ENCODE measurements at places on chromosomes 3 and 15.

- DNase-seq = no peak
These were observed 72.0 kb downstream of the FSIP1 start for GRCh38 chr15:39710681-39711080.

- DNase-seq = no peak
These were observed 68.9 kb upstream of the MNS1 start for GRCh38 chr15:56533731-56534403.

DNA sequence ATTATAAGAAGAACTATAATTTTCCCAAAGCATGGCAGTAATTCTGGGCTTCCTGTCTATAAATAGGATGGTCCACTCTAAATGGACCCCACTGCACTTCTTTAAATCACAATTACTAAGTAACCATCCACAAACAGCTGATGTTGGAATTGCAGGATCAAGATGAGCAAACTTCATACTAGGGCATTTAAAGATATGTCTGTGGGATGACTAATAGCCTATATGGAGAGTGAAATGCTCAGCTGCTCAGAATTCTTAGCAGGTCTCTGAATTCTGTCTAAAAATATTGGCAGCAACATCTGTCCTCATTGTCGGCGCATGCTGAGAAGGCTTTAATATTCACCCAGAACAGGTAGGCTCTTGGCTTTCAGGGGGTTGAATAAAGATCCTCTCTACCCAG is 140.4 kb downstream of the SATB1 start:
- no peak for DNase-seq

DNA sequence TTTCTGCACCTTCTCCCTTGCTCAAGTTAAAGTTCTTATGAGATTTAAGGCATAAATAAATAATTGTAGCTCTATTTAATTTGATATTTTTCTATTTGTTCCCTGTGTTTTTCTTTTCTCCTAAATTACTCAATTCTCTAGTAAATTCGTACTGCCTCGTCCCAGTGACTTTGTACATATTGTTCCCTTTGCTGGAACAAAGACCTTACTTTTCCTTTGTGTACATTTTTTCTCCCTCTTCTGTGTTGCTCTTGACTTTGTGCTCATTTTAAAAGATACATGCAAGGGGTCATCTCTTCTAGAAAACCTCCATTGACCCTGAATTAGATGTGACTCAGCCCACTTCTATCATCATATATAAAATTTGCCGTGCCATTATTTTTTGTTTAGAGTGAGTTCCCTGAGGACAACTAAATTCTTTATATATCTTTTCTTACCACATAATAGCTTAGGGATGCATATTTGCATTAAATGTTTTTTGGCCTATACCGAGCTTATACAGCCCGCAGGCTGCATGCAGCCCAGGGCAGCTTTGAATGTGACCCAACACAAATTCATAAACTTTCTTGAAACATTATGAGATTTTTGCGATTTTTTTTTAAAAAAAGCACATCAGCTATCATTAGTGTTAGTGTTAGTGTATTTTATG is 29.6 kb downstream of the PPP4R2 start:
- no peak for DNase-seq

DNA sequence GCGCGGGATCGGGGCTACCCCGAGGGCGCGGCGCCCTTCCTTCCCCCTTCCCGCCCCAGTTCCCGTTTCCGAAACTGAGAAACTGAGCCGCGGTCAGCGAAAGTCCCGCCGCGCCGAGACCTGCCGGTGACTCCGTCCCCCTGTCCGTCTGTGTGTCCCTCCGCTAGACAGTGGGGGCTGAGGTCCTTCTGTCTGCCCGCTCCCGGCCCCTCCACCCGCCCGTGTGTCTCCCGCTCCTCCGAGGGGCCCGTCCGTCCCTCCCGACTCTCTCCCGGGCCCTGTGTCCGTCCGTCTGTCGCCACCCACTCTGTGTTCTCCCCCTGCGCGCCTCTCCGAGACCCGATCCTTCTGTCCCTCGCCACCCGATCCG is 426 bp downstream of the PRKCD start:
- no peak for DNase-seq

DNA sequence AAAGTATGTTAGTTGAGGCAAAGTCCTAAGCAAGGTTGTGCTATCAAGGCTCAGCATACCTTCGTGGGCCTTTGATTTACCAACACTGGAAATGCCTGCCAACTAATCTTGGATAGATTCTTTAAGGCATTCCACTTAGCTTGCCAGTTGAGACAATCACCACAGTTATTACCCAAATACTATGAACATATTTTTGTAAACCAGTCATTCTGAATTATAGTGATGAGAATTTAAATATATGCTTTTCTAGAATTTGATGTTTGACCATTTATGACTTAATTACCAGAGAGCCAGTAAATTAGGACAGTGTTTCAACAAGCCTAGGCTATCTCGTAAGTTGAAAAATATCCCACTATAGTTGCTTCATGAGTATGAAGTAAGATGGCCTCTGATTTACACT is 15.5 kb downstream of the TRIM59 start:
- peak; percentile 79 for DNase-seq

- DNase-seq = peak; percentile 77
These were observed 89.7 kb upstream of the GK5 start for GRCh38 chr3:142315083-142315482.

DNA sequence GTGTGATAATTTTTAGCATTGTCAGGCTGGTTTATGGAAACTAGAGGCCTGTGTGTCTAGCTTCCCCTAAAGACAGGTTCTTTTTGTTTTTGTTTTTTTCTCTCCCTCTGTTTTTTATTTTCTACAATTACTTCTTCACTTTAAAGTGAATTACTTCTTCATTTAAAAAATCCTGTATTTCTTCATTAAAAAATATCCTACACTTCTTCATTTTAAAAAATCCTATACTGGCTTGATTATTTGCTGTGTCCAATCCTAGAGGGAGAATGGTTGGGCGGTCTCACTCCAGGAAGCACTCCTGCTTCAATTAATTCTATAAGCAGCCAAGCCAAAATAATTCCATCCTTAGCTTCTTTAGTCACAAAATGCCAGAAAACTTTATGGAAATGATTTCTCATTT is 11.8 kb downstream of the ATG7 start:
- no peak for DNase-seq

- DNase-seq = no peak
These were observed 36.0 kb downstream of the BTLA start for GRCh38 chr3:112463250-112463649.

DNA sequence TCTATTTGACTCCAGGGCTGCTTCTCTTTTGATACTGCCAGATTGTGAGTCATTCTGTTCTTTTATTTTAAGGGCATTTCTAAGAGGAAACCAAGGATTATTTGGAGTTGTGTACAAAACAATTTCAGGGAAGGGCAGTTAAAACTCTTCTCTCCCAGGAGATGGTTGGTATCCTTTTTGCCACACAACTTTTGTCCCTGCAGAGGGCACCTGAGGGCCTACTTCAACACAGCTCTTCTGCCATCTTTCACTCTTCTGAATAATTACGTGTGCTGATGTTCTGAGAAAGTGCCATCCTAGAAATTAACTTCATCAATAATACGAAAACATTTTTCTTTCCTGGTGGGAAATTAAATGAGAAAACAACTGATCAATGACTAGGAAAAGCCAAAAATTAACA is 75.7 kb upstream of the GADL1 start:
- DNase-seq = peak; percentile 11

DNA sequence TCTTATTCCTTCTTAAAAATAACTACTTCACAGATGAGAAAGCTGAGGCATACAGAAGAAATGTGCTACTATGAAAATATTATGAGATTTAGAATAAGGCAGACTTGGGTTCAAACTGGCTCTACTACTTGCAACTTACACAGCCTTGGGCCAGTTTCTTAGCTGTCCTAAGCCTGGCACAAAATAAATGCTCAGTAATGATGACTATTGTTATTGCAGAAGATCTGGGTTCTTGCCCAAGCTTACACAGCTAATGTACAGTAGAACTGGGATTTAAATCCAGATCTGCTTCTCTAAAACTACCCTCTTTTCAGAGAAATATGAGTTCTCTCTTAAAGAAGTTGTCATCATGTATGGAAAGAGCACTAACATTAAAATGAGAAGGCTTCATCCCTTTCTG is 228.2 kb upstream of the TPRG1 start:
- no peak for DNase-seq

GRCh38 chr15:69668963-69669362 is 216.3 kb downstream of the RPLP1 start:
- DNase-seq = no peak

DNA sequence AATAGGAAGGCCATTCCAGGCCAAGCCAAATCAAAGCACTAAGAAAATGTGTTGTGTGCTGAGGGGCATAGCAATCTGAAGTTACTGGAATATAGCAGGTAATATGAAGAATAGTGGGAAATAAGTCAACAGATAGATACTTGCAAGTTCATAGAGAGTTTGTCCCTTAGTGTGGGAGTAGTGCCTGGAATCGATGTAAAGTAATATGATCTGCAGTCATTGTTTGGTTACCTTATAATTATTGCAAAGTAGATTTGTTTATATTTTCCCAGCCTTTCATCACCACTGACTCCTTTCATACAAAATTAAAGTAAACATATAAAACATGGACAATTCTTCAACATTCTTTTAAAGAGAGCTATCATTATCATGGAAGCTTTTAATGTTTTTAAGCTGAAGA is 420.9 kb upstream of the NECTIN3 start:
- no peak for DNase-seq

DNA sequence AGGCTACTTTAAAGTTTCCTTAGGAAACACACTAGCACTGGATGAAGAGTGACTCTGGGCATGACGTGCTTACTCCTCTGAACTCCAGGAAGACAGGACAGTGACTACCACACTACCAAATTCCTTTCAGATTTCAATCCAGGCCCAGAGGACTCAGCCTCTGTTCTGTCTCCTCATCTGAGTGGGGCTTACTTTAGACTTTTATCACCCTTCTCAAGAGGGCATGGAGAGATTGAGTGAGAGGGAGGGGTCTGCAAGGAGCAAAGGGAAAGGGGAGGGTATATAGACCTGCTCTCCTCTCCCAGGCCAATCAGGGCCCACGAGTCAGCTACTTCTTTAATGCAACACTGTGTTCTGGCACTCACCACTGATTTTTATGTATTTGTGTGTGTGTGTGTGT is 29.4 kb upstream of the RSL24D1 start:
- DNase-seq = no peak

DNA sequence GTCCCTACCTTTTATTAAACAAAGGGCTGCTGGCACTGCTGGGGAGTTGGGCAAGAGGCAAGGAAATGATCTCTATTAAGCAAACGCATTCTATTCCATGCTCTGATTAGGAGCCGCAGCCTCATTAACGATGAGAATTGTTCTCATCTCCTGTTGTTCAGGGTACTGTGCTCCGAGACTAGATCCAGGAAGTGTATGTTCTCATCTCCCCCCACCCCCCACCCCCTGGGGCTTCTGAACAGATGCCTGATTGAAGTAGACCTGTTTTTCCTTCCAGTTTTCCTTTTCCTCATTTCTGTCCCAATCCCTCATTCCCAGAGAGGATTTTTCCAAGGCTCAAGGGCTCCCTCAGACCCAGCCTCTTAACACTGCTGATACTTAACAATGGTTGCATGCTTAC is 81.6 kb upstream of the FEZF2 start:
- DNase-seq = no peak

DNA sequence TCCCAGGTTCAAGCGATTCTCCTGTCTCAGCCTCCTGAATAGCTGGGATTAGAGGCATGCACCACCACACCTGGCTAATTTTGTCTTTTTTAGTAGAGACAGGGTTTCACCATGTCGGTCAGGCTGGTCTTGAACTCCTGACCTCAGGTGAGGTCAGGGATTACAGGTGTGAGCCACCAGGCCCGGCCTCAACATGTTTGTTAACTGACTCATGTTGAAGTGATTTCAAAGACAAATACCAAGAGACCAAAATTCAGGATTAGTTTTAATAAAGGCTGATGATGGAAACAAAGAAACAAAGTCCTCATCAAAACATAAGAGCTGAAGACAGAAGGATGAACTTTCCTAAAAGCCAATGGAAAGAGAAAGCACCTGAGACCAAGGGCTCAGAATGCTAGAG is 36.5 kb downstream of the SLC12A6 start:
- no peak for DNase-seq

GRCh38 chr3:118778201-118778600 is 256.4 kb downstream of the IGSF11 start:
- no peak for DNase-seq

DNA sequence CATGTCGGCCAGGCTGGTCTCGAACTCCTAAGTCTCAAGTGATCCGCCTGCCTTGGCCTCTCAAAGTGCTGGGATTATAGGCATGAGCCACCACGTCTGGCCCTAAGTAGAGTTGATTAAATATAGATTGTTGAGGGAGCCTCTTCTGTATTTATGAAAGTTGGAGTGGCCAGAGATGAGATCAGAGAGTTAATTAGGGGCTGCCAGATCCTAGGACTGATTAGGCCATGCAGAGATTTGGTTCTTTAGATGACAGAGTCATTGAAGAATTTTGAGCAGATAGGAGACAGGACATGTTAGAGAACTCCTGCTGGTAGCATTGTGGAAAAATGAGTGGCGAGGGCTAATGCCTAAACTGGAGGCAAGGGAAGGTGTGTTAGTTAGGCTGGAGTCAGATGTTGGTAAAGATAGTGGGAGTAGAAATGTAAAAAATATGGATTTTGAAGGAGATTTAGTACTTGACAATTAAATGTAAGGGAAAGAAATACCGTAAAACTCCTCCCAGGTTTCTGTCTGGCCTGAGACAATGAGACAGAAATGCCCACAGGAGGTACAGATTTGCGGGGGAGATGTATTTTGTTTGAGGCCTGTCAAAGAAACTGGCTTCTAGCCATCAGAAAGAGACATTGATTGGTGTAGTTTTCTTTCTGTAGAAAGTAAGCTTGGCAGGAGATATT is 23.4 kb downstream of the SACM1L start:
- no peak for DNase-seq

DNA sequence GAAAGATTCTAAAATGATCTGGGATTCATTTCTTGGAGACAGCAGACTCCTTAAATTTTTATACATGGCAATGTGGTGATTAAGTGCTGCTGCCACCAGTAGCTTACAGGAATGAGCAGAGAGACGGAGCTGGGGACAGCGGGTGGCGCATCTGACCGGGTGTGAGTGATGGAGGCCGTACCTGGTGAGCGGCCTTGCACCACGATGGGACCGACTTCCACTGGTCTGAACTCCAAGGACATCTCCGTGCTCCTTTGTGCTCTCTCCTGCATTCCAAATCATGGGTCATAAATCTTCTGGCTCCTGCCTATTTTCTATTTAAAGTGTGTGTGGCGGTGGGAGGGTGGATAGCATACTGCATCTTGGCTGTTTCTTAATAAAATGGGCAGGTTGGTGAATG is 262.6 kb downstream of the ABHD5 start:
- DNase-seq = no peak

- peak; percentile 52 for DNase-seq
These were observed 423.7 kb upstream of the SEMA6D start for GRCh38 chr15:47293466-47294162.

DNA sequence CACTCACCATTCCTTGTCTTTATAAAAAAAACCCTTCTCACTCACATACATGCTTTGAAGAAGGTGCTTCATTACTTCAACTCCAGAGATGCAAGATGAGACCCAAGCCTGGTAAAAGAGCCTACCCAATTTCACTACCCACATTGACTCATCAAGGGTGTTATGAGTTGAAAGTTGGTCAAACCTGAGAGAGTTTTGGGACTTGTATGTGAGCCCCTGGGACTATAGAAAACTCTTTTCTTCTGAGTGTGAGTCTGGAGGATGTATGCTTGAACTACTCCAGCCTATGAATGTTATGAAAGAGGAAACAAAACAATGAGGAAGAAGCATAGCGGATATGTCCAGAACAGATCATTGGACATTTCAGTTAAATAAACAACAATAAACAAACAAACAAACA is 106.5 kb upstream of the SATB1 start:
- DNase-seq = no peak

- no peak for DNase-seq
These were observed 246.3 kb upstream of the UMPS start for GRCh38 chr3:124483915-124484470.

- no peak for DNase-seq
These were observed 126.9 kb upstream of the CNTN4 start for GRCh38 chr3:1971780-1972179.
